ENCODE measurements at places on chromosomes 4 and X. TPM values are rescaled to one million over a fixed set of nuclear protein-coding genes. Genes with fewer than 3 reads are reported as not detected.

The HMGN5 gene
- 52.8 TPM for polyA plus RNA-seq

The CSN1S1 gene
- polyA plus RNA-seq, result not detected

The FAM90A26 gene
- polyA plus RNA-seq, result 0.22 TPM

The ARHGAP36 gene
- polyA plus RNA-seq, result 0.15 TPM

The PDGFRA gene
- polyA plus RNA-seq, result 159 TPM

The KCTD8 gene
- 4.0 TPM for polyA plus RNA-seq

The NR0B1 gene
- polyA plus RNA-seq, result 0.10 TPM

The FGA gene
- polyA plus RNA-seq, result 0.12 TPM

The MAGEB1 gene
- polyA plus RNA-seq, result not detected

The DHRSX gene
- polyA plus RNA-seq, result 27.5 TPM

The ADGRA3 gene
- polyA plus RNA-seq, result 62.1 TPM

The SOWAHB gene
- polyA plus RNA-seq, result 5.0 TPM

The SULT1B1 gene
- 0.73 TPM for polyA plus RNA-seq

The PNMA5 gene
- polyA plus RNA-seq, result 0.33 TPM

The NPFFR2 gene
- 0.93 TPM for polyA plus RNA-seq

The SPANXN3 gene
- not detected for polyA plus RNA-seq

The BEX1 gene
- 60.3 TPM for polyA plus RNA-seq

The CRMP1 gene
- polyA plus RNA-seq, result 69.3 TPM

The ADGRL3 gene
- polyA plus RNA-seq, result 31.1 TPM

The TCEAL7 gene
- polyA plus RNA-seq, result 37.6 TPM

The GRIA3 gene
- polyA plus RNA-seq, result 2.6 TPM

The PRKX gene
- polyA plus RNA-seq, result 19.4 TPM

The SPOCK3 gene
- 12.3 TPM for polyA plus RNA-seq

The ENAM gene
- 5.1 TPM for polyA plus RNA-seq

The PHOX2B gene
- polyA plus RNA-seq, result 0.10 TPM

The ERAS gene
- not detected for polyA plus RNA-seq

The CDKL5 gene
- 14.8 TPM for polyA plus RNA-seq

The PAGE1 gene
- polyA plus RNA-seq, result not detected

The GPRIN3 gene
- 8.6 TPM for polyA plus RNA-seq

The ADGRG4 gene
- not detected for polyA plus RNA-seq

The PTPN13 gene
- 167 TPM for polyA plus RNA-seq

The FAM149A gene
- 56.7 TPM for polyA plus RNA-seq

The SYNPO2 gene
- 14.3 TPM for polyA plus RNA-seq

The PNCK gene
- polyA plus RNA-seq, result 7.5 TPM

The PLP1 gene
- polyA plus RNA-seq, result 7.2 TPM

The ADGRG2 gene
- 26.6 TPM for polyA plus RNA-seq

The CHIC1 gene
- 12.1 TPM for polyA plus RNA-seq

The CENPVL2 gene
- 0.28 TPM for polyA plus RNA-seq

The CENPI gene
- 13.9 TPM for polyA plus RNA-seq

The HGFAC gene
- polyA plus RNA-seq, result 0.86 TPM

The ETDC gene
- not detected for polyA plus RNA-seq

The SLC4A4 gene
- polyA plus RNA-seq, result 81.7 TPM

The PHKA2 gene
- polyA plus RNA-seq, result 48.0 TPM

The NPY1R gene
- 28.3 TPM for polyA plus RNA-seq

The CT45A5 gene
- not detected for polyA plus RNA-seq

The SERPINA7 gene
- polyA plus RNA-seq, result 0.12 TPM

The COL4A6 gene
- polyA plus RNA-seq, result 16.0 TPM

The RAB33A gene
- polyA plus RNA-seq, result 0.52 TPM

The RHOXF2B gene
- polyA plus RNA-seq, result not detected

The VCX3B gene
- polyA plus RNA-seq, result 0.23 TPM
